ENCODE measurements at places on chromosomes 16 and 17.

GRCh38 chr16:82240111-82240510, 70.1 kb upstream of the MPHOSPH6 start:
- DNase-seq, result no peak

DNA sequence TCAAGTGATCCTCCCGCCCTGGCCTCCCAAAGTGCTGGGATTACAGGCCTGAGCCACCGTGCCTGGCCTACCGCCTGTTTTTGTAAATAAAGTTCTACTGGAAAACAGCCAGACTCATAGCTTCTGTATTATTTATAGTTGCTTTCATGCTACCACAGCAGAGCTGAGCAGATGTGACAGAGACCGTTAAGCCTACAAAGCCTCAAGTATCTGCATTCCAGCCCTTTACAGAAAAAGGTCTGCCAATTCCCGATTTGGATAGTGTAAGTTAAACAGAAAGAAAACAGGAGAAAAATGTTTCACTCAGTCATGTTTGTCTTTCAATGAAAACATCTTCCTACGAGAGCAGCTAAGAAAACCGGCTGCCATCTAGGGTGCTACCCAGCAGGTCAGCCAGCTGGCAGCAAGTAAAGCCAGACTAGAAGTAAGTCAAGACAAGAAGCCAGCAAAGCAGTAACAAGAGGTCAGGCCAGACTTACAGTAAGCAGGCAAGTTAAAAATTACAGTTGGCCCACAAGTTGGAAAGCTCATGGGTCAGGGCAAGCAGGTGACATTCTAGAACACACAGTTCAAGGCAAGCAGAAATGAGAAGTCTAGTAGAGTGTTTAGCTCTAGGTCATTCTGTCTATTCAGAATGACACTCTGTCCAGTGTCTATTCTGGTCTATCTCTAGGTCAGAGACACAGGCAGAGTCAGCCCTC, 17.7 kb downstream of the NCBP3 start:
- DNase-seq, result no peak

DNA sequence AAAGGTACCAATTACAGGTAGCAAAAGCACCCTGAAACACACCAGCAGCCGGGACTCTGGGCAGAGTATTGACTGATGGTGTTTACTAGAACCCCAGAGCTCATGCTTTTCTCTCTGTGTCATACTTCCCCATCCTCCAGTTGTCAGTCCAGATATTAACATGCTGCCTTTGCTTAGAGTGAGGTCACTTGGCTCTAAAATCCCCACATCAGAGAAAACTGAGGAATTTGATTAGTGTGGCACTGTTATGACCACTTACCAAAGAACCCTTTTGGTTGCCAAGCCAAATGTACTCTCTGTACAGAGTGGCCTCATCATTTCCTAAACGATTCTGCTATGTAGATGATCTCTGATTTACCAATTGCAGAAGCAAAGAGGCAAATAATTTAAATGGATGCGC, 80.4 kb downstream of the ABCC12 start:
- DNase-seq, result no peak

GRCh38 chr17:74119049-74119580, 84.4 kb upstream of the RPL38 start:
- no peak for DNase-seq

DNA sequence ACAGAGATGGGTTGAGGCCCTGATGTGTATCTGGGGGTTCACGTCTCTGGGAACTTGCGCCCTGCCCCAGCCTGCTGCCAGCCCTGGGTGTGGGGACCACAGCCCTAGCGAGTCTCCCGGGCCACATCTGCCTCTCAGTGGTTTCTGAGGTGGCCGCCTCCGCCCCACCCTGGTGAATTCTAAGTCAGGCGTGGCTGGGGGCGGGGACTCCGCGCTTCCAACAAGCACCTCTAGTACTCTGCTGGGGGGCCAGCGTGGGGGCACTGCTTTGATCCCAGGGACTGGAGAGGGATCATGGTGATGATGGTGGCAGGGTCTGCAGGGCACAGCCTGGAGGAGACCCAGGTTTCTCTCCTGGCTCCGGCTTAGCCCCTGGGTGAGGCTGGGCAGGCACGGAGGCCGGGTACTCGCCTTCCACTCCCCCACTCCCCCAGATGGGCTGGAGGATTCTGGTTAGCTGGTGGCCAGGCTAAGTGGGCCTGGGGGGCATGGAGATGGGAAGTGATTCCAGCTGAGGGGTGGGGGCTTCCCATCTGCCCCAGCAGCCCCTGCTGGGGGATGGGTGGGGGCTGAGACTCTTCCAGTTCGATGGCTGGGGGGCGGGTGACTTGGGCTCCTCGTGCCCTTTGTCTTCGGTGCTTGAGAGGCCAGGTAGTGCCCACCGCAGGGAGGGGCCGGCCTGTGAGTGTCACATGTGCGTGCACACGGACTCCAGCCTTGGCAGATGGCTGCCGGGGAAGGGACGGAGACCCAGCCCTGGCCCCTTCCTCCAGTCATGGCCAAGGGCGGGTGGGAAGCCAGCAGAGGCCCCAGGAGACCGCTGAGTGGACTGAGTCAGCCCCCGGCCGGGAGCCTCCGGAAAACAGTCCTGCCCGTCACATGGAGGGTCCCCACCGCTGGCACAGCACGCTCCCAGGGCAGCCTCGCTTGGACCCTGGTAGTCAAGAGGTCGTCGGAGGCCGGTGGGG, 3.9 kb downstream of the GLIS2 start:
- DNase-seq, result no peak

GRCh38 chr17:58668598-58668935, 23.3 kb downstream of the TEX14 start:
- DNase-seq, result no peak

DNA sequence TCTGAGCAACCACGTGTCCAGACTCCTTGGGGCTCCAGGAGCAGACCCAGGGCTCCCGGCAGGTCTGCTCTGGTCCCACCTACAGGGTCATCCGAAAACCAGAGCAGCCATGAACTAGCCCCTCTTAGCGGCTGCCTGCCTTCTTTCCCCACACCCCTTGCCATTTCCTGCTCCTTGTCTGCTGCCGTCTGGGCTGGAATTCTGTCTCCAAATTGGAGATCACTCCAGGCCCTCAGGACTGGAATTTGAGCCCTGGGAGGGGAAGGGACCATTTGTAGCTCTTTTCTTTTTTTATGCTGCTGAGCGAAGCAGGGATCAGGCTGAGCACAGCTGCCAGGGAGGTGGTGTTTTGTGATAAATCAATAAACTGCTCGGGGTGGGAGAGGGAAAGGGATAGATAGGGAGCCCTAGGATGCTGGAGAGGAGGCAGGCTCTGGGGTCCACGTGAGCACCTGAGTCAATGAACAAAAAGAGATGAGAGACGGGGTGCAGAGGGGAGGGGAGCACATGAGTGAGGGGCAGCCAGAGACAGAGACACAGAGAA, 257.5 kb downstream of the ENGASE start:
- DNase-seq, result no peak

- peak; percentile 42 for DNase-seq
These were observed 910 bp downstream of the WBP2 start for GRCh38 chr17:75854101-75854748.

GRCh38 chr17:41800601-41801373, 11.0 kb downstream of the P3H4 start:
- no peak for DNase-seq

GRCh38 chr16:87336434-87337240, 19.4 kb upstream of the C16orf95 start:
- no peak for DNase-seq

DNA sequence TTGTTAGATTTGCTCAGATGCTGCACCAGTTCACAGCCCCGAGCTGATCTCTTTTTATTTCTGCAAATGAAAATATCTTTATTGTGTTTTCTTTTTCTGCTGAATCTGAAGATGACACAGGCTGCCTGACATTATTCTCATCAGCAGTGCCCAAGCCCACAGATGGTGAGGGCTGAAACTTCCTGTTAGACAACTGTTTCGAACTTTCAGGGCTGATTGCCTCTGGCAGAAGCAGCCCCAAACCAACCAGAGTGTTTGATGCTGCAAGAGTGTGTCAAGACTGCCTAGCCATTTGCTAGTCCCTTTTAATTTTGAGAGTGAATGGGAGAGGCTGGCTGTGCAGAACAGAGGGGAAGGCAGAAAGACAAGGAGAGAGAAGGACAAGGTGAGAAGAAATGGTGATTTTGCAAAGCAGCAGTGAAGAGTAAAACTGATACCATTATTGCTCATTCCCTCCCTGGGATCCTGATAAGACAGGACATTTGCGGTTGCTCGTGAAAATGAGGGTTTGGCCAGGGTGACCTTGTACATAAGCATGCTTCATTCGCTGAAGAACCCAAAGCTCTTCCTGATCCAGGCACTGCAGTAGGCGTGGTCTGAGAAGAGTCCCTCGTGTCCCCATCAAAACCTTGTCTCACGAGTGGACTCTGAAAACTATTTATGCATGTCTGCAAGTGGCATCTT, 77.2 kb downstream of the TMEM114 start:
- no peak for DNase-seq

GRCh38 chr17:43597624-43598356, 51.6 kb upstream of the ETV4 start:
- DNase-seq, result no peak

- no peak for DNase-seq
These were observed 43.8 kb upstream of the TOB1 start for GRCh38 chr17:50909765-50910605.

Data from tibial nerve (tissue), 4 donors.